ENCODE measurements at places on chromosomes 12 and 14. TPM values are rescaled to one million over a fixed set of nuclear protein-coding genes. Genes with fewer than 3 reads are reported as not detected.

Gene CLEC1B
- not detected for polyA plus RNA-seq

Gene TMTC2
- polyA plus RNA-seq, result 0.85 TPM

Gene PLEKHG7
- polyA plus RNA-seq, result not detected

Gene PPP1CC
- polyA plus RNA-seq, result 222 TPM

Gene TMEM229B
- 0.14 TPM for polyA plus RNA-seq

Gene CMA1
- 0.34 TPM for polyA plus RNA-seq

Gene AICDA
- not detected for polyA plus RNA-seq

Gene SMCO2
- not detected for polyA plus RNA-seq

Gene KCNC2
- polyA plus RNA-seq, result 0.01 TPM

Gene FGD4
- 1.1 TPM for polyA plus RNA-seq

Gene AKAP3
- 8.4 TPM for polyA plus RNA-seq

Gene ACSM4
- not detected for polyA plus RNA-seq

Gene KRT72
- polyA plus RNA-seq, result not detected

Gene RCOR1
- 8.2 TPM for polyA plus RNA-seq

Gene MYL6B
- 151 TPM for polyA plus RNA-seq

Gene HSPB8
- 676 TPM for polyA plus RNA-seq

Gene NOXRED1
- 0.22 TPM for polyA plus RNA-seq

Gene SERPINA12
- not detected for polyA plus RNA-seq

Gene SPATS2
- 10.1 TPM for polyA plus RNA-seq

Gene CTSG
- polyA plus RNA-seq, result 1.1 TPM

Gene DPY19L2
- polyA plus RNA-seq, result 0.70 TPM

Gene AQP2
- not detected for polyA plus RNA-seq

Gene SPX
- polyA plus RNA-seq, result 0.66 TPM

Gene RNASE3
- not detected for polyA plus RNA-seq

Gene MUCL1
- polyA plus RNA-seq, result not detected

Gene DACT1
- 0.88 TPM for polyA plus RNA-seq

Measured in psoas muscle (tissue), 8 donors.